Occipital lobe (tissue), 3 donors: ENCODE measurements at places on chromosomes 4 and X. TPM values are rescaled to one million over a fixed set of nuclear protein-coding genes. Genes with fewer than 3 reads are reported as not detected.

DNA sequence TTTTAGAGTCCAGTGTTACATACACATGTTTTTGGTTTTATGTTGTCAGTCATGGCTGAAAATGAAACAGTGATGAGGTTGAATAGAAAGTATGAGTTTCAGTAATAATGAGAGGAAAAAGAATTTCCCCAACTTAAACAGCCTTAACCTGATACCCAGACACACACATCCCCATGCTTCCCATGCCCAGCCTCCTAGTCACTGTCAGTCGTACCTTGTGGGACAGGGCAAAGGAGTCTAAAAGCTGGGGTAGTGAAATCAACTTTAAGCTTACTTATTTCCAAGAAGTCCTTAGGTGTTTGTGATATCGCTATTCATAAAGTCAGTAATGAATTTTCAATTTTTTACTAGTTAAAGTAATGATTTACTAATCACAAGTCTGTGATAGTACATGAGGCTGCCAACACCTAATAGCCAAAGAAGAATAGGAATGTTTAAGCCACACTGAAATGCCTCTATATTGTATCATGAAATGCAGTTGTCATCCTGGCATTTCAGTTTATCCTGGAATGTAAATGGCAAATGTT is 24.3 kb upstream of the GPR34 start:
- DNase-seq = no peak

- DNase-seq = no peak
These were observed 177.3 kb upstream of the SLIT2 start for GRCh38 chr4:20074450-20074849.

- no peak for DNase-seq
These were observed 555 bp upstream of the ELMOD2 start for GRCh38 chr4:140523370-140523856.

GLUD2 gene
- total RNA-seq = 1.1 TPM

C1QTNF7 gene
- 2.8 TPM for total RNA-seq

DNA sequence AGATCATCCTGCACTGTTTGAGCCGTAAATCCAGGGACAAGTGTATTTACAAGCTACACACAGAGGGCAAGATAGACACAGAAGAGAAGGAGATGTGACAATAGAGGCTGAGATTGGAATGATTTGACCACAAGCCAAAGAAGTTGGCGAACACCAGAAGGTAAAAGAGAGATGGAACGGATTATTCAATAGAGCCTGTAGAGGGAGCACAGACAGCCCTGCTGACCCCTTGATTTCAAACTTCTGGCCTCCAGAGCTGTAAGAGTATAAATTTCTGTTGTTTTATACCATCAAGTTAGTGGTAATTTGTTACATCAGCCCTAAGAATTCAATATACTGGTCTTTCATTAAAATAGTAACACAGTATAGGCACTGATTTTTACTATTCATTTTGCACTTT is 447.8 kb downstream of the FAT4 start:
- DNase-seq = no peak

- DNase-seq = no peak
These were observed 305.4 kb downstream of the PRDM5 start for GRCh38 chr4:120617171-120617570.

DNA sequence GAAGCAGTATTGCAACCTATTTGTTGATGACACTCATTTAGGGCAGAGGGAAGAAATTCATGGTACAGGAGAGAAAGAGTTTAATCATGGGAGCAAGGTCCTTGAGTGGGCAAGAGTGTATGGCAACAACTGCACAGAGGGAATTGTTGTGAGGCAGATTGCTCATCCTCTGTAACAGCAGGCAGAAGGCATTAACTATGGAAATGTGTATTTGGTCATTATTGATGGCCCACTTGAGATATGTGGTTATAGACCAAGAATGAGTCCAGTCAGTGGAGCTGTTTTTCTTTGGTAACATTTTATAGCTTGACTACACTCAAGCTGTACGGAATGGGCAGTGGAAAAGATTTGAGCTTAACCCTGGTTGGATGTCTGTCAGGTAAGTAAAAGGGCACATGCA is 15.9 kb downstream of the PLRG1 start:
- DNase-seq = no peak

- no peak for DNase-seq
These were observed 45.1 kb downstream of the RHOH start for GRCh38 chr4:40241941-40242340.

GBA3 gene
- 0.16 TPM for total RNA-seq

GRCh38 chr4:185213877-185214276 is 4.5 kb downstream of the SNX25 start:
- no peak for DNase-seq

PROM1 gene
- total RNA-seq = 43.5 TPM

DNA sequence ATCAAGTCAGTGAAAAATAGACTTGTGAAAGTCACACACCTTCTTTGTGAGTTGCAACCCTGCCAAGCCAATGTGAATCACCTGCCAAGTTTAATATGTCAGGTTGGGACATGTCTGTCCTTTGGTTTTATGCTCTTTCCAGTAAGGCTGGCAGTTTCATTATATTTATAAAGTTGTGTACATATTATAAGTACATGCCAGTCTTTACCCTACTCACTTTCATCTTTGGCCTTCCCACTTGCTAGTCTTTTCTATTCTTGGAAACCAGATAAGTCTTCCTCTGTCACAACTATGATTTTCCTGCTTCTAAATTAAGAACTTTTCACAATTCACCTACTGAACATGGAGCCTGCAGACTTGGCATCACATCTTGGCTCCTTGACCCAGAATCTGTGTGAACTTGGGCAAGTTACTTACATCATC is 680.7 kb upstream of the BOD1L1 start:
- DNase-seq = no peak

DNA sequence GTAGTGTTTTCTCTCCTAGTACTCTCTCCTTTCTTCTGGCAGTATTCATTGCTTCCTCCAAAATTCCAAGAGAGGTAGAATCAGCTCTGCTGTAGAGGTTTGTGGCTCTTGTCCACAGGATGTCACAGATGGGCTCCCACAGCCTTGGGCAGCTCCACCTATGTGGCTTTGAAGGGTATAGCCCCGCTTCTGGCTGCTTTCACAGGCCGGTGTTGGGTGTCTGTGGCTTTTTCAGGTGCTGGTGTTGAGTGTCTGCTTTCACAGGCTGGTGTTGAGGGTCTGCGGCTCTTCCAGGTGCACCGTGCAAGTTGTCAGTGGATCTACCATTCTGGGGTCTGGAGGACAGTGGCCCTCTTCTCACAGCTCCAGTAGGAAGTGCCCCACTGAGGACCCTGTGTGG is 7.9 kb upstream of the AADAT start:
- DNase-seq = no peak

- no peak for DNase-seq
These were observed 14.1 kb upstream of the CYTL1 start for GRCh38 chr4:5033281-5033841.

DNA sequence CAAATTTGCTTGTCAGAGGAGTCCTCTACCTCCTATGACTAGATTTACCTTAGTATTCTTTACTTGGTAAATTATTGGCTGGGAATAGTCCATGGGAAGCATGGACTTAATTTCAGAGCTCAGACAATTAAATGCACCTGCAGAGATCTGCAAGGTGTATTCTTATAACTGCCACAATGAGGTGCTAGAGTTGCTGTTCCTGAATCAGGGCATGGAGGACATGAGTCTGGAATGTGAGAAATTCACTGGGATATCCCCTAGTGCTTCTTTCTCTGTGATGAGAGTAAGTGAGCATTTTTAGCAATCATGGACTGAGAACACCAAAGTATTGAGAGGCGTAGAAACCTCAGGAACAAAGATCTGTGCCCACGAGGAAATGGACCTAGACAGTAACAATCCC is 32.9 kb upstream of the GRID2 start:
- no peak for DNase-seq

CYP4V2 gene
- total RNA-seq = 7.2 TPM

ZCCHC13 gene
- total RNA-seq = not detected

GRCh38 chr4:47561331-47561730 is 76.3 kb downstream of the ATP10D start:
- DNase-seq = no peak
